Ammon's horn (tissue), 1 donor: ENCODE measurements at places on chromosomes 16 and 17.

DNA sequence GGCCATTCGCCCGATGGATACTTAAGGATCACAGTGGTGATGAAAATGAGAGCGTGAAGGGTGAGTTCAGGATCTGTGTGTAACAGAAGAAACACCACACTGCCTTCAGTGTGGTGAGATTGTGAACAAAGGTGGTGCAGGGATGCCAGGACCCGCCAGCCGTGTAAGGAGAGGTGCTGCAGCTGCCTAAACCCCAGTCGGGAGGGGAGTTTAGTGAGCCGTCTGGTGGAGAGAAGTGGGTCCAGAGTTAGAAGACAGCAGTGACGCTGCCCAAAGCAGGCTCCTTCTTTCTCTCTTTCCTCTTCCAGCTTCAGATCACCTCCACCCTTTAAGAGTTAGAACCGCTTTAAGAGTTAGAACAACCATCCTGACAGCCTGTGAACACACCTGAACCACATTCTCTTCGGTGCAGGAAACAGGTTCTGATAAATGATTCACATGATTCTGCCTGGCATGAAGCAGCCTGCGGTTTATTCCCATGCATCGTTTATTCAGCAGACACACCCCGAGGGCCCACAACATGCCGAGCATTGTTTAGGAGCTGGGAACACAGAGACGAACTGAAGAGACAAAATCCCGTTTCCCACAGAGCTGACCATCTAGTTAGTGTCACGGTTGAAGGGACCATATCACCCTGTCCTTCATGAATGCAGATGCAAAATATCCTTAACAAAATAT, 84.0 kb upstream of the DNAH17 start:
- DNase-seq, result no peak

DNA sequence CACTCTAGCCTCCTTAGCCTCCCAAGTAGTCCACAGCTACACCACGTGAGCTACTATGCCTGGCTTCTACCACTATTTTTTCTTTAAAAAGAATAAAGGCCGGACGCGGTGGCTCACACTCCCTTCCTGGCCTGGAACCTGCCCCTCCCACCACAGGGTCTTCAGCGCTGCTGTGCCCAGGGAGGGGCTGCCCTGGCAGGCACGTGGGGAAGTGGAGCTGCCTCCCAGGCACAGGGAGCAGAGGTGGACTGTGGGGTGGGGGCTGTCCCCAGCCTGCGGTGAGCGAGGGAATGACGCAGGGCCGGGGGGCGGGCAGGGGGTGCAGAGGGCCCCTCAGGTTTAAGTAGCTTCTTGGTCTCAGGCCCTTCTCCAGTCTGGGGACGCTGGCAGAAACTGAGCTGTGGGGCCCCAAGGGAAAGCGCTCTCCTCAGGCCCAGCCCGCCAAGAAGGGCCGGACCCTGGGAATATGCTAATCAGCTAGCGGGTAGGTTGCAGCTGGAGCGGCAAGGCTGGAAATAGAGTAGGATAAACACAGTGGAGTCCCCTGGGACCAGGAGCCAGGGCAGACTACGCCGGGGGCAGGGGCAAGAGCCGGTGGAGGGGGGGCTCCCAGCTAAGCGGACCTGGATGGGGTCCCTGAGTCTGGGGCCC, 46.8 kb downstream of the TIMM22 start:
- no peak for DNase-seq

GRCh38 chr16:5188318-5188988, 90.9 kb upstream of the EEF2KMT start:
- no peak for DNase-seq

DNA sequence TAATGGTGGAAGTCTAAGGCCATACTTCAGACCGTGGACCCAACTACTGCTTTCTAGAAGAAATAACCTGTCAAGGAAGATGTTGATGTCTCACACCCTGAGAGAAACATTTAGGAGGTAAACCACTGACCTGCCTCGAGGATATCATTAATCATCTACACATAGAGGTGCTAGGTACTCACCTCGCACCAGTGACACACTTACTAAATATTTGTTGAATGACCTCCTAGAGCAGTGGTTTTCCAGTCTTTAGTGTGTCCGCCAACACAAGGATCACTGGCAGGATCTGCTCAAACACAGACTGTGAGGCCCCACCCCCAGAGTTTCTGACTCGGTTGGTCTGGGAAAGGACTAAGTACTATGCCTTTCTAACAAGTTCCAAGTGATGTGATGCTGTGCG, 197.4 kb upstream of the CACNG5 start:
- no peak for DNase-seq

DNA sequence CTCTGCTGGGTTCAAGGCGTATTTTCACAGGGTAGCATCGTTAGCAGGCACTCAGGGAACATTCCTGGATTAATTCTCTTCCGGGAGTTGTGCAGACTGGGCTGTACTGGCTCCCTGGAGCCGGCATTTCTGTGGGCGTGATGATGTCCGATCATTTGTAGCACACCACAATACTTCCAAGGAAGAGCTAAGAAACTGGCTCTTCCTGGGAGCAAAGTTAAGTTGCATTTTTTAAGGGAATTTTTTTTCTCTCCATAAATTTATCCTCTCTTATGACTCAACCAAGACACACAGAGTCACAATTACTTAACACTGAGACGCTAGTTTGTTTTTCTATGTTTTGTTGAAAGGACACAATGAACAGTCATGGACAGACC, 211.6 kb upstream of the FOXF1 start:
- no peak for DNase-seq

DNA sequence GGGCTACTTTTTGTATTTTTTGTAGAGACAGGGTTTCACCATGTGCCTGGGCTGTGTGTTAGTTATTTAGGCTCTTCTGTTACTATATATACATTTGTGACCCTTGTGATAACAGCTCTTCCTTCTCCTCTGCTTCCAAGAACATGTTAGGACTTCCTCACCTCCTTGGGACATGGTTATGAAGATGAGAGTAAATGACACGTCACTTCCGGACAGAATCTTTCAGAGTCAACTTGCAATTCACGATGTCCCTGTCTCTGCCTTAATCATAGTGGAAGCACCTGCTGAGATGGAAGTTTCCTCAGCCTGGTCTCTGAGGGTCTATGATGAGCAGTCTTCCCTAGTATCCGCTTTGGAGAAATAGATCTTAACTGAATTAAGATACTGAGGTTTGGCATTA, 42.9 kb downstream of the CCDC42 start:
- no peak for DNase-seq

- no peak for DNase-seq
Observed at GRCh38 chr16:26273607-26274006, 581.8 kb downstream of the HS3ST4 start.
